Stimulated activated CD4-positive, alpha-beta T cell treated with anti-CD3 and anti-CD28 coated beads, Interleukin-15, amount 100 ng/mL, for 1 hour (primary cell): ENCODE measurements at places on chromosomes 3 and 15.

DNA sequence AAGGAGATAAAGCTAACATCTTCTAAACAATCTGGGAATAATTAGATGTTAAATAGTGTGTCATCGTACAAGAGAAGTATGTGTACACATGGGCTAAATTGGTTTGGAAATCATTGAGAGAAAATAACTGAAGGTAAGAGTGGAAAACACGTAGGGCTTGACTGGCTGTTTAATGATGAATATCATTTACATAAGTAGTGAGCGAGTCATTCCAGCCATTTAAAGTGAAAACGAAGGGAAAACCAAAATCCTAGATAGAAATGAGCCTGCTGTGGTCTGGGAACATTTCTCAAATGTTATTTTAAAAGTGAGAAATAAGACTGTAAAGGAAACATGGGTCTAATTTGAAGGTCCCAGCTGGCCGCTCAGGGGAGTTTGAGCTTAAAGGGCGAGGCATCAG is 41.9 kb upstream of the KCNMB2 start:
- no peak for DNase-seq

DNA sequence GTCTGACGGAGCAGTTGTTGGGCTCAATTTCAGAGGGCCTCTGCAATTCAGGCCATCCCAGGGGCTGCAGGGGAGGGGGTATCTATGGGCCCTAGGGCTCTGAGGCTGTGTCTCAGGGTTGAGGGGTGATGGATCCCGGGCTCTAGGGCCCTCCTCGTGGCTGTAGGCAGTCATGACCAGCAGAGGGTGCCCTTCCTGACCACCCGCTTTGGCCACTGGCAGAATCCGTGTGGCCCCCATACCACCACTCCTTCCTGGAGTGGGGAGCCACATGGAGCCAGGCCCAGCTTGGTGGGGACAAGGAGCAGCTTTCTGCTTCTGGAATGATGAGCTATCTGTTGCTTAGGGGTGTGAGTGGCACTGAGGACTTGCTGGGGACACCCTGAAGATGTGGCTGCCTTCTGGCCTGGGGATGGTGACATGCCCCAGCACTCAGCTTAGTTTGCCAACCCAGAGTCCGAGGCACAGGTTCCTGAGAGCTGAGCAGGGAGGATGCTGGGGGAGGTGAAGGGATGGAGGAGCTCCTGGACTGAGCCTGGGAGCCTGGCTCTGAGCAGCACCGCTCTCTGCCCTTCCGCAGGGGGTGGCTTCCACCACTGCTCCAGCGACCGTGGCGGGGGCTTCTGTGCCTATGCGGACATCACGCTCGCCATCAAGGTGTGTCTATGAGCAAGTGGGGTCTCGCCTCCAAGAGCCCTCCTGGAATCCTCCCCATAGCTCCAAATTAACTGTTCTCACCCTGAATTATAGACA is 20.2 kb downstream of the HDAC11 start:
- DNase-seq = no peak

DNA sequence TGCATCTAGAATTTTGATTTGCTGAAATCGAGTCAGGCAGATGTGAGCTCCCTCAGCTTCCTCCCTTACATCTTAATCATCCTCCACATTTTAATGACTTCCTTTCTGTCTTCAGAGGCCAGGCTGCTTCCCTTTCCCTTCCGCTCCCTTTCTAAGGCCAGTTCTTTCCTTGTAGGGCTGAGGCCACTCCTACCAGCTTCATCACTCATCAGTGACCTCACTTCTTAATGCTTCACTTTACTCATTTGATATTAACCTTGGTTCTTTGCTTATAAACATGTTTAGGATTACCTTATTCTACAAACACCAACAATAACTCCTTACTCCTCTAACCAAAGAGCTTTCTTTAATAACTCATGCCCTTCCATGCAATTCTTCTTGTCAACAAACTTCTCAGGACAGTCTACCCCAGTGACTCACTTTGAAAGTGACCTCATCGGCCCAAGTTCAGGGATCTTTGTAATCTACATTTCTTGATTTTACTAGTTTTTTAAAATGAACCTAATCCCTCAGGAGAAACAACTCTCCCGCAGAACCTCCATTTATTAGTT is 23.9 kb downstream of the ILDR1 start:
- DNase-seq = no peak

GRCh38 chr3:196207833-196208607 is 3.2 kb downstream of the ZDHHC19 start:
- no peak for DNase-seq

GRCh38 chr3:122353215-122353614 is 28.2 kb downstream of the CSTA start:
- DNase-seq = no peak

DNA sequence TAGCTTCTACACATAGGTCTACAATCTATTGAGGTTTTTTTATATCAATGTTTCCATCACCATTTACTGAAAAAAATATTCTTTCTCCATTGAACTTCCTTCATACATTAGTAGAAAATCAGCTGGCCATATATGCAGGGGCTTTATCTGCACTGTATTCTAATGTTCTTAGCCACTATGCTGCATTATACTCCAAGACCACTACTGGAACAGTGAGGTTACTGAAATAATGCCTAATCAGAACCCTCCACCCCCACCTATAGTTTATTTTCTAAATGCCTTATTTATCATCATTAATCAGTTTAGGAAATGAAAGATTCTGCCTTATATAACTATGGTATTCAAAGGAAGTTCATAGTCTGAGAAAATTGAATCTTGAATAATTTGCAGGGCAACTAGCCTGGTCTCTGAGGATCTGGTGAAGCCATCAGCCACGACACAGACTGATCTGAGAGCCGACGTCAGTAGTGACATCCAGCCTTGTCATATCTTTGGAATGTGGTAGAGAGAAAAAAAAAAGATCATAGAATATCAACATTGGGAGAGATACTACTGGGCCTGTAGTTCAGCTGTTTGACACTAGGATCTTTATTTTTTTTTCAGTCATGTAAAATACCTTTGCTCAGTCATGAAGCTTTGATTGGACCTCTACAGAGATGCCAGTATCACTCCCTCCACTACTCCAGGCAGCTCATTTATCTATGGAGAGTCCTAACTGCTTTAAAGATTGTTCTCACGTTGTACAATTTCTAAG is 66.6 kb downstream of the P3H2 start:
- DNase-seq = no peak

DNA sequence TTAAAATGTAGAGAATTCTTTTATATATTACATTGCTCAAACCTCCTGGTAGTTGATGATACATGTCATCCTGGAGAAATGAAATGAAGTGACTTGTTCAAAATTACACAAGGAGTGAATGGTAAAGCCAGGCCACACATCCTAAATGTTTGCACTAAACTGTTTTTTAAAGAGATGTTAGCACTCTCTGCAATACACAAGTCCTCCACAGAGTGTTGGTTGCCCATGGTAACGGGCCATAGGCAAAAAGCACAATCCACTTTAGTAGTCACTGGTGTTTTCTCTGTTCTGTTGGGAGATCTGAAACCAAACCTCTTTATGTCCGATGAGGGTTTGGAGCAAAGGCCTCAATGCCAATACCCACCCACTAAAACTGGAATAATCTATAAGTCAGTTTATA is 907.4 kb downstream of the NTRK3 start:
- no peak for DNase-seq

GRCh38 chr3:184618811-184619210 is 57.2 kb downstream of the EPHB3 start:
- DNase-seq = no peak

DNA sequence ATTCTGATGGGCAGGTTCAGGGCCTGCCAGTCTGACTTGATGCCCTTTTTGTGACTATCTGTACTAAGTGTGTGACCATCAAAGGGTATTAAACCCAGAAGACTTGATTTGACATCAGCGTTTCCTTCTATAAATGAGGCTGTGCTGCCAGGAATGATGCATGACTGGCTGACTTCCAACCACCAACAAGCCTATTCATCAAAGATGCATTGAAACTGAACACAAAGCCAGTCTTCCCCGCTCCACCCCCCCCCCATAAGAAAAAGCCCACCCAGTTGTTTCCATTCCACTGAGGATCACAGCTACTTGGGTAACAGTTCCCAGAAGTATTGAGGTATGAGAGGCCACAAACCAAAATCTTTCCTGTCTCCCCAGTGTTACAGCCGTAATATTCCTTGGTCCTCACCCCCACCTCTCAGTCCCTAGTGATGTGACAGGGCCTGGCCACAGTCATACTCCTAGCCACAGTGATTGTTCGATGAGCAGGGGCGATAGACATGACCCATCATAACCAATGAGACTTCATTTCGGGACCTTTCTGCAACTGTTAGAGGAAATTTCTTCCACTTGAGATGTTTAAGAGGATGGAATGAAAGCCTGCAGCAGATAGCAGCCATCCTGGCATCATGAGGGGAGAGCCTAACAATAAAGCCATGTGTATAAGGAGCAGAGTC is 22.6 kb downstream of the SH3BP5 start:
- DNase-seq = no peak

DNA sequence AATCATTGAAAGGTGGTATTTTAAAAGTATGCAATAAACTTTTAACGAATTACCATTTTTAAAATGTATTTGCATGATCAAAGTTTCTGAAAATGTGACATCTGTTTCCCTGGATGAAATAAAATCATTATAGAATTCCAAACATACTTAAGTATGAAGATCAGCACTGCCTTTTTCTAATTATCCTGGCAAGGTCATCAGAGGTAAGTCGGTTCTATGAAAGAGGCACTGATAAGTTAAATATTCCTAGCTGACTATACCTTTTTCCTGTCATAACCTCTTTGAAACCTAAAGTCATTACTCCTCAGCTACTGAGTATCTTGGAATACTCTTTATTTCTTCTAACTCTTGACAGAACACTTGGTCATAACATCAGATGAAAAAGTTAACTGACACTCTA is 406.1 kb upstream of the ALCAM start:
- no peak for DNase-seq

DNA sequence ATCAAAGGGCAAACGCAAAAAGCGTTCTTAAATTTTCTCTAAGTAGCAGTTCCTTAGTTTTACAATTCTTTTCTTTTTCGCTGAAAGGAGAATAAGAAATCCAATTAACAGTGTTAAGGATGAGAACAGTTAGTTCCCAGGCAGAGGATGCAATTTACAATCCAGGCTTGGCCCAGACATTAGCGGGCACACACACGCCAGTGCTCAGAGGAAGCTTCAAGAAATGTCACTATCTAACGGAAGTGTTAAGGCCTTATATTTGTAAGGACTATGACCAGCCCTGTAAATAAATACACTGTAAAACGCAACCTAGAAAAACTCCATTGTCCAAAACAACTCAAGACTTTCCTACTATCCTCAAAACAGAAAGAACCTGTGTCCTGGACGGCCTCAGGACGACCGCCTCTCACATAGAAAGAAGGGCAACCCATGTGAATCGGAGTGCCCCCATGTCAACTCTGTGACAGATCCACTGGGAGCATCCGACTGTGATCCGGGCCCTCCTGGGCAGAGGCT is 1.3 kb downstream of the ACAP2 start:
- DNase-seq = no peak

DNA sequence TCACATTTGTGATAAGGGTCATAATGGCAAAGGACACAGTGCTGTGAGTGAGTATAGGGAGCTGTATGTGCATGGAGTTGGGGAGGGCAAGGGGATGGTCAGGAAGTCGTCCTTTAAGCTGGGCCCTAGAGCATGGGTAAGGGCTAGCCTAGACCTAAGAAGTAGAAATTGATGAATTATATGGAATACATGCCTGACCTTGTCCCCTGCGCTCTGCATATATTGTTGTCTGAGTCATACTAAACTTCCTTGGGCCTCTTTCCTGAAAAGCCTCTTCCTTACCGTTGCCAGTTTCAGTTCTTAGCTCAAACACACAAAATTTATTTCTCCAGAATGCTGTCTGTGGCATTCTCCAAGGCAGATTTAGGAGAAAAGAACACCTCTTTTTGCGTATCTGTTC is 4.6 kb downstream of the SNRK start:
- DNase-seq = no peak

GRCh38 chr15:71151081-71151480 is 35.8 kb downstream of the THSD4 start:
- no peak for DNase-seq

- no peak for DNase-seq
These were observed 18.9 kb downstream of the SV2B start for GRCh38 chr15:91118817-91119590.

DNA sequence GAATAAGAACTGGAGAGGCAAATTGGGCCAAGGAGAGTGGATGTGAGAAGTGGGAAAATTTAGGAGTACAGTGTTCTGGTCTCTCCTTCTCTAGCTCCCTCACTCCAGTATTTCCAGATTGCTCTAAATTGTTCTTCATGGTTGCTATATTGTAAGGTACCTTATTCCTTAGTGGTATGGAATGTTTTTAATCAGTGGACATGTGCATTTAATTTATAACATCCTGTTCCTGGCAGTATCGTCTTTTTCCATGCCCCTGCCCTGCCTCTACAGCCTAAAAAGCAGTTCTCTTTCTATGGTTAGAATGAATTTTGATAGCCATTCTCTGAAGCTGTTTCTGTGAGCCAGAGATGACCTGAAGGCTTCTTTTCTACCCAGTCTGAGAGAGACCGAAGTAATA is 180.5 kb downstream of the TCF12 start:
- DNase-seq = no peak

DNA sequence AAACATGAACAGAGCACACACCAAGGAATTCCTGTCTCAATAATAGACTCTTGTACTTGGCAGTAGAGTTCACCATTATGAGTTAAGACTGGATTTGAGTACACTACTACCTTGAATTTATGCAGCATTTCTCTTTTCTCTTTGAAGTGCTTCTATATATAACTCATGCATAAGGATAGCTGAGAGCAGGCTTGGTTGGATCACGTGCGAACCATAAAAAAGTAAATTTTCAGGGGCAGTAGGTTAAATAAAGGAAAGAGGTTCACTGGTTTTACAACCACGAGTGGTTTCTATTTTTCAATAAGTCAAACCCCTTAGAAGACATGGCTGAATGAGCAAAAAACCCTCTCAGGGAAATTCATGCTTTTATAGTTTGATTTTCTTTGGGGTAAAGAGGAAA is 28.6 kb upstream of the PDZRN3 start:
- no peak for DNase-seq

DNA sequence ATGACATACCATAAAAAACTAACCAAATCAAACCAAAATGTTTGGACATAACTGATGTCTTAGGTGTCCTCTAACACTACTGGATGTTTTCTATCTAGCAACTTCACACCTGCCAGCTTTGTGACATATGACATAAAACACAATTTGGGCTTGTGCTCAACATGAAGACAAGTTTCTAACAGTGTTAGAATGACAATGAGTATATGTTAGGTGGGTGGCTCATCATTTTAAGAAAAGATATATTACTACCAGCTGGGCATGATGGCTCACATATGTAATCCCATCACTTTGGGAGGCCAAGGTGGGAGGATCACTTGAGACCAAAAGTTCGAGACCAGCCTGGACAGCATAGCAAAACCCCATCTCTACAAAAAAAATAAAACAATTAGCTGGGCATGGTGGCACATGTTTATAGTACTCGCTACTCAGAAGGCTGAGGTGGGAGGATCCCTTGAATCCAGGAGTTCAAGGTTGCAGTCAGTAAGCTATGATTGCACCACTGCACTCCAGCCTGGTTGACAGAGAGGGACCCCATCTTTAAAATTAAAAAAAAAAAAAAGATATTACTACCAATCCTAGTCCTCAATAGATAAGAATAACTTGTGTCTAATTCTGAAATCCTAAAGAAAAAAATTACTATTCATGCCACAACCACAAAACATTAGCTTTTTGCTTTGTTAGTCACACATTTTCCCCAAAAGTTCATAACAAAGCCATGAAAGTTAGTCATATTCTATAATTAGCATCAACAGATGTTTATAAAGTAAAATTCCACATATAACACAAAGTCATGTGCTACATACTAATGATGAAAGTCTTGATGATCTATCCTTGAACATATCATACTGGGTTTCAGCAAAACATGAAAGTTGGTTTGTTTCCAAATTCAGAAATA is 59.9 kb downstream of the LRRFIP2 start:
- no peak for DNase-seq
